ENCODE measurements at places on chromosomes 5 and 9. TPM values are rescaled to one million over a fixed set of nuclear protein-coding genes. Genes with fewer than 3 reads are reported as not detected.

SPINK1 gene
- 0.63 TPM for total RNA-seq

VCAN gene
- total RNA-seq = 8.9 TPM

THBS4 gene
- 0.23 TPM for total RNA-seq

F2RL2 gene
- total RNA-seq = 2.9 TPM

CLPTM1L gene
- 170 TPM for total RNA-seq

KIAA1958 gene
- 2.6 TPM for total RNA-seq

SUSD1 gene
- total RNA-seq = 14.5 TPM

PNPLA7 gene
- total RNA-seq = 0.54 TPM

ITK gene
- not detected for total RNA-seq

DNAJA1 gene
- total RNA-seq = 206 TPM

OTP gene
- 0.13 TPM for total RNA-seq

C6 gene
- total RNA-seq = not detected

SNCAIP gene
- total RNA-seq = not detected

AK8 gene
- 1.3 TPM for total RNA-seq

FAM78A gene
- total RNA-seq = 0.34 TPM

PCDHA8 gene
- total RNA-seq = not detected

TEK gene
- 0.12 TPM for total RNA-seq

GLDC gene
- total RNA-seq = 13.6 TPM

AQP7 gene
- 0.31 TPM for total RNA-seq

CDO1 gene
- total RNA-seq = not detected

BTNL8 gene
- total RNA-seq = not detected

CDH18 gene
- not detected for total RNA-seq

ENTREP1 gene
- total RNA-seq = 0.70 TPM

KLHL3 gene
- total RNA-seq = 0.44 TPM

BTNL3 gene
- not detected for total RNA-seq

RMI1 gene
- total RNA-seq = 12.8 TPM

ZBTB26 gene
- total RNA-seq = 2.0 TPM

QRFP gene
- total RNA-seq = not detected

IFNA21 gene
- not detected for total RNA-seq

FOXD4 gene
- 0.23 TPM for total RNA-seq

SPATA9 gene
- total RNA-seq = not detected

RPL12 gene
- total RNA-seq = 2,678 TPM

NTNG2 gene
- 0.83 TPM for total RNA-seq

GABBR2 gene
- 0.49 TPM for total RNA-seq

ZNF883 gene
- total RNA-seq = 0.85 TPM

CKMT2 gene
- total RNA-seq = not detected

PPP2R2B gene
- total RNA-seq = 0.08 TPM

TAF11L10 gene
- not detected for total RNA-seq

PFN3 gene
- total RNA-seq = not detected

TRIM36 gene
- 1.8 TPM for total RNA-seq

KCNN2 gene
- total RNA-seq = 0.07 TPM

AK6 gene
- total RNA-seq = 36.3 TPM

CD72 gene
- total RNA-seq = 0.16 TPM

TSSK1B gene
- total RNA-seq = not detected

SEMA6A gene
- 0.10 TPM for total RNA-seq
